Pancreas (tissue), 10 donors: ENCODE measurements at places on chromosomes 5 and 9.

DNA sequence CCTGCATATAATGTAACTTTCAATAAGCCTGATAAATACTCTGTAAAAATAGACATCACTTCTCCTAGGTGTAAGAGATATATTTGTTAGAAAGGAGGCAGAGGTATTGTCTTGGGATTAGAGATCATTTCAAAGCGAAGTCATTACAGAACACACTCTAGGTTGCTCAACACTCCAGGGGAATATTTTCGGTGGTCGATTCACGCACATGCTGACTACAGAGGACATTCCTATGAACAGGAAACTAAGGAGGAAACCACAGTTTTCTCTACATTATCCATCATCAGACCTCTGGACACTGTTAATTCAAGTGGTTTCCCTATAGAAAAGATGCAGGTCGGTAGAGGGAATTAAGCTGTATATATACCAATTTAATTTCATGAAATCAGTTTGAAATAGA lies 370.0 kb downstream of the NDUFS4 start:
- DNase-seq: no peak

DNA sequence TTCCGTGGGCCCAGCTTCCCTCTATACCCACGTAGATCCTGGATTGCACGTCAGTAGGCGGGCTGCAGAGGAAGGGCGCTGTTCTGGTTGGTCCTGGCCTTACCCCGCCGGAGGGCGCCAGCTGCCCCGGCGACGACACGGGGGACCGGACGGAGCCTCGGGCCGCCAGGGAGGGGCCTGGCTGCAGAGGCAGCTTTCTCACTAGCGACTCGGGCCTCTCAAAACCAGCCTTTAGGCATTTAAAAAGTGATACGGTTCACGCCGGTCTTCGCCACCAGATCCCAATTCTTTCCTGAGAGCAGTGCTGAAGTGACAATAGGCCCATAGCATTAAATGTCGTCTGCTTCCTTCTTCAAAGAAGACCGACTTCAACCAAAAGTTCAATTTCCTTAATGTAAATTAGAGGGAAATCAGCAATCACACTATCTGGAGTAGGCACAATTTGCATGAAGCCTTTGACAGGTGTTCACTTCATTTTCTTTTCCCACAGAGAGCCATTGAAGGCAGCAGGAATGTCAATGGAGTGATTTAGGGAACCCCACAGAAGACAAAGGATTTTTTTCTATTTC lies 17.6 kb upstream of the UBE2D2 start:
- peak; percentile 67 for DNase-seq

- DNase-seq: no peak
Observed at GRCh38 chr9:87778996-87779395, 53.1 kb downstream of the CTSL start.

GRCh38 chr9:88322906-88323566 lies 65.2 kb upstream of the SPIN1 start:
- DNase-seq: no peak

- no peak for DNase-seq
Observed at GRCh38 chr5:180155365-180155926, 53.6 kb downstream of the RASGEF1C start.

DNA sequence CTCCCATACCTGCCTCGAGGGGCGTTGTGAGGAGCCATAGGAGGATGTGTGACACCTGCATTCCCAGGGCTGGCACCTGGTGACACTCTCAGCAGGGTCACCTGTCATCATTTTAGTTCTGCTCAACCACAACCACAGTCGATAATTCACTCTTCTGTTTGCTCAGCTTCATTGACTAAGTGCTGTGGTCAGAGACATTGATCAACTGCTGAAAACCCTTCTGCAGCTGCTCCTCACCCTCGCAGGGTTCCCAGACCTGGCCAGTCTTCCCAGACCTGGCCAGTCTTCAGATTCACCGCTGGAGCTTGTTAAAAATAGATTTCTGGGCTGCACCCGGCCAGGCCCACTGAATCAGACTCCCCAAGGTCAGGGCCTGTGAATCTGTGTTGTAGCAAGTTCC lies 92.8 kb downstream of the MVB12B start:
- DNase-seq: no peak

GRCh38 chr5:9951865-9952516 lies 297.7 kb downstream of the ATPSCKMT start:
- no peak for DNase-seq

- DNase-seq: no peak
Observed at GRCh38 chr5:14413331-14413750, 168.3 kb upstream of the OTULINL start.

DNA sequence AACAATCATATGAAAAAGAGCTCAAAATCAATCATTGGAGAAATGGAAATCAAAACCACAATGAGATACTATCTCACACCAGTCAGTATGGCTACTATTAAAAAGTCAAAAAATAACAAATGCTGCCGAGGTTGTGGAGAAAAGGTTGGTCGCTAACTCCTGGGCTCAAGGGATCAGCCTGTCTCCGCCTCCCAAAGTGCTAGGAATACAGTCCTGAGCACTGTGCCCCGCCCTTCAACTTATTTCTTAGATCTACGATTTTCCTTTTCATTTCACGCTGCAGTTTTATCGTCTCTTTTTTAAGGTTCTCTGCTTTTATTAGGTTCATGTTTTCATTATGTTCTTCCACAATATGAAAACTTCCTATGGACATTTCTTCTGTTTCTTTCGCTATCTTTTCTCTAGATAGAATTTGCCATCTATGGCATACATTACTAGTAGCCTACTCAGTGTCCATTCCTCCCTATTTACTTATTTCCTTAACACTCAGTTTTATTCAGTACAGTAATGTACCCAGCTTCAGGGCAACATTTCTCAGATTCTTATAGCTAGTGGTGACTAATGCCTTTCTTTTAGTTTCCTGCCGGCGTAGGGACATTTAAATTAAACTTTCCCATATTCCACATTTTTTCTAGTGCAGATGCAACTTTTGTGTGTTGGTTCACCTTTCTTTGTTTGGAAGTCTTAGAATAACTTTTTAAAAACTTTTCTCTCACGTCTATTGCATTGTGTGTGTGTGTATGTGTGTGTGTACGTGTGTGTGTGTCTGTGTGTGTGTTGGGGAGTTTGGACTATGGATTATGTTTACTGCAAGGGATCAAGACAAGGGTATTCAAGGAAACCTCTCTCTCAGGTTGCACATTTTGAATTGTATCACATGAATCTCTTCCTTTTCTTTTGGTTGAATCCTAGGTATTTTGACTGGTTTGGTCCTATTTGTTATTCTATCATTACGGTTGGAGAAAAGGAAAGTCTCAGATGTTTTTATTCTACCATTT lies 21.6 kb upstream of the FBN2 start:
- DNase-seq: no peak

GRCh38 chr9:98862936-98863335 lies 55.5 kb downstream of the GALNT12 start:
- DNase-seq: no peak

DNA sequence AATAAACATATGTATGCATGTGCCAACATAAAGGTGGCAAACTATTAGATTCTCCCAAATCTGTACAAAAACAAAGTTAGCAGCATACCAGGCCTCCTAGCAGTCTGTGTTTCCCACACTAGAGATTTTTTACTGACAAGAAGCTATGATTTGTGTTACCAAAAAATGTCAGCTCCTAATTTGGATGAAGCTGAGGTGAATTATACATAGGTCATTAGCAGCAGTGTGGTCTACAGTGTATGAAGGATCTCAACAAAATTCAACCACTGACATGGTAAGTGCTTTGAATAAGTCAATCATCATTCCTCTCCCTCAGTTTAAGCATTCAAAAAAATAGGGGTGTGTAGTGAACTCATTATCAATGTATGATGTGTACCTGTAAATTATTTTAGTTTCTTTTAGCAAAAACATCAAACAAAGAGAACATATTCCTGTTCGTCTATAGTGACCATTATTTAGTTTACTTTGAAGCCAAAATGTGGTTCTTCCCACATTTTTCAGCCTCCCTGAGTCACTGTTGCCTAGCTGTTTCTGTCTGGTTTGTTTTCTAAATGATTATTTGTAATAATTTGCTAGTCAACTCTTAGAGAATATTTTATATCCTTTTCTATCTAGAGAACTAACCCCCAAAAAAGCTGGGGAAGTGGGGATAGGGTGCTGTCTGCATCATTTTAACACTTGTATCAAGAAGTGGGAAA lies 52.1 kb upstream of the RGMB start:
- DNase-seq: no peak

DNA sequence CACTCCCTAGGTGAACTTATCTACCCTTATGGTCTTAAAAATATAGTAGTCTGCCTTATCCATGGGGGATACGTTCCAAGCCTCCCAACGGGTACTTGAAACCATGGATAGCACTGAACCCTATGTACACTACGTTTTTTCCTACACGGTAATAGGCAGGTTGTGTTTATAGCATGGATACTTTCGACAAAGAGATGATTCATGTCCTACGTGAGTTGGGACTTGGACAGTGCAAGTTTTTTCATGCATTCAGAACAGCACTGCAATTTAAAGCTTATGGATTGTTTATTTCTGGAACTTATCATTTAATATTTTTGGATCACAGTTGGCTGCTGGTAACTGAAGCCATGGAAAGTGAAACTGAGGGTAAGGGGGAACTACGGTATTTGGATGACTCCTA lies 88.1 kb downstream of the CNTLN start:
- DNase-seq: no peak

DNA sequence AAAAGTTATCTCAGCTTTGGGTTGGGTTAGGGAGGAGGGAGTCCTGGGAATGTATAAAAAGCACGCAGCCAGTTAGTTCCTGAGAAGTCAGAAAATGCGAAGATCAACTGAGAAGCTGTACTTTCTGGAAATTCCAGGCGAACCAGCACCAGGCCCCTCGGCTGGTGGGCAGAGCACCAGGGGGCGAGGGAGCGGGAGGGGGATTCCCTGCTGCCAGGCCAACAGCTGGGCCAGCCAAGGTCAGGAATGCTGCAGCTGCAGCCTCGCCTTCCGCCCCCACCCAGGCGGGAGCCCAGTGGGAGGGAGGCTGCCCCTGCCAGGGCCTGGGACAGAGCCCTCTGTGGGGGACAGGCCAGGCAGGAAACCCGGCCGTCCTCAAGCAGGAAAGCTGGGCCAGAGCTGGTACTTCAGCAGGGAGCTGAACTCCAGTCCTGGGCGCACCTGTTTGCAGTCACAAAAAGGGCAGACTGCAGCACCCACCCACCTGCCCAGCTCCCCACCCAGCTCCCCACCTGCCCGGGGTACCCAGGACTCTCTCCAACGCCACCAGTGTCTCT lies 35.5 kb downstream of the VAV2 start:
- peak; percentile 85 for DNase-seq

DNA sequence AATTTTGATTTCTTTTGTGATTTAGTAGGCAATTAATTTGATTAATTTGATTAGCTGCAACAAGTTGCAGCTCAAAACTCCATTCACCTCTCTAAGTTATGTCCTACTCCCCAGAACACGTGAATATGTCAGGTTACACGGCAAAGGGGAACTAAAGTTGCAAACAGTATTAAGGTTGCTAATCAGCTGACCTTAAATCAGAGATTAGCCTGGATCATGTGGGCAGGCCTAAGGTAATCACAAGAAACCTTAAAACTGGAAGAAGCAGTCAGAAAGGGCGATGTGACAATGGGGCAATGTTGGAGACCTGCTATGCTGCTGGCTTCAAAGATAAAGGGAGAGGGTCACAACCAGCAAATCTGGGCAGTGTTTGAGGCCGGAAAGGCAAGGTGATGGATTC lies 47.3 kb upstream of the ANXA1 start:
- DNase-seq: no peak

DNA sequence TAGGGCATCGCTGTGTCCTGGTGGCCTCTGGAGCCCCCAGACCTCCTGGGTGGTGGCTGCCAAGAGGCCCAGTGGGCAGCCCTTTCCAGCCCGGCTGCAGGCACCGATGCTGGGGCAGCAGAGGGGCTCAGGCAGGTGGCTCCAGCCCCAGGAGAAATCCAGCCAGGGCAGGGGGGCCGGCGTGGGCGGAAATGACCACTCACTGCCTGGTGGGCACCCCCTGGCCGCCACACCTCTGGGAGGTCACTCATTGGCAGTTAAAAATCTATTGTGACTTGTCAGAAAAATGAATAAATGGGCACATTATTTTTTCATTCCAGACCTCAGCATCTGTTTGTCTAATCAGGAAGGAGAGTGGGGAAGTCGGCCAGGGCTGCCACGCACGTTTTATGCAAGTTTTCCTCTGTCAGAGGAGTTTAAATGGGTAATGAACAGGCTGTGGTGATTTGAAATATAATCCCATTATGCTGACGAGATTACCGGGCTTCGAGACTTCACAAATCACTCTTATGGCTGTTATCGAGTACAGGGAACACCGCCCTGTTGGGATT lies 171.9 kb downstream of the GAPVD1 start:
- DNase-seq: peak; percentile 31

GRCh38 chr5:77920359-77921058 lies 144.4 kb upstream of the TBCA start:
- no peak for DNase-seq

GRCh38 chr5:128020012-128020411 lies 63.6 kb upstream of the SLC12A2 start:
- no peak for DNase-seq

- no peak for DNase-seq
Observed at GRCh38 chr5:117414926-117415325, 840.3 kb upstream of the SEMA6A start.

- DNase-seq: no peak
Observed at GRCh38 chr9:128703616-128704355, 1.5 kb downstream of the PKN3 start.

DNA sequence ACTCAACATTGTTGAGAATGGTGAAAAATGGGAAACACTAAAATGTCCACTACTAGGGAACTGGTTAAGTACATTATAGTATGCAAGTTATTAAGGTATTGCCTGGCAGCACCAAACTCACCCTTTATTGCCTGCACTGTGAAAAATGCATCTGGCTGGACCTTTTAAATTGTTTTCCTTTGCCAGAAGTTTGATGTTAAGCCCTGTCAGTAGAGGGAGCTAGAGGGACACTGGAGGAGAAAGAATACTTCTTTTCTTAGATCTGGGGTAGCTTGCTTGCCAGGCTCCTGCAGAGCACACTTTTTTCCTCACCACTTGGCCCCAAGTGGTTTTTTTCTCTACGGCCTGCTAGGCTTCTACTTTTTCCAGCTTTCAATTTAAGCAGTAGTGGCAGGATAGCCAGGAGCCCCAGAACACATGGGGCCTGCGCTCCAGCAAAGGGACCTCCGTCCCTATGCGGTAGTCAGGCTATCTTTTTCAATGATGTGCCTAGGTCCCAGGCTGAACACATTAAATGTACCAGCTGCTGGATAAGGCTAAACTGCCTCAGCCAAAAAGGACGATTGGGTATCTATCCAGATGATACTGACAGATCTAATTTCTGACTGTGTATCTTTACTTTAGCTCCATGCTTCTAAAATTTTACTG lies 8.0 kb upstream of the HABP4 start:
- no peak for DNase-seq

- DNase-seq: no peak
Observed at GRCh38 chr9:2055203-2055658, 40.1 kb downstream of the SMARCA2 start.

DNA sequence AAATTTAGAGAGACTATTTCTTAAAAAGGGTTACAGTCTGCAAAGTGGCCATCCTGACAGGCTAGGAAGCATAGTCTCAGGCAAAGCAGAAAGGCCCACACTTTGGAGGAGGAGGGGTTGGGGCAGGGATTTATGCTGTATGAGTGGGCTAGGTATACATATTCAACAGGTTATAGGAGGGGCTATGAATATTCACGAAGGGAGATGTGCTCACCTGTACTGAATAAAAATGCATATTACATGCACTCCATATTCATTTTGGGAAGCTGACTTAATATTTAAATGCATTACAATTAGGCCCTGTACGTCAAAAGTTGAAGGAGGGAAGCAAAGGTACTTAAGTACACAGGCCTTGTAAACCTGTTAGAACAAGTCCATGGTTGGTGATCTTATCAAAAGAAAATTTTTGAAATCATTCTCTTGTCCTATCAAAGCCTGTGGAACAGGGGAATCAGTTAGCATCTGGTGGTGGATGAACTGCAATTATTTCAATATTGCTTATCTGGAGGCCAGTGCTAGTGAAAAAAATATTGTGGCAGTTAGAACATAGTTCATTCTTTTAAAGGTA lies 1.6 kb downstream of the CENPP start:
- no peak for DNase-seq
